ENCODE measurements at places on chromosomes 7 and 10. TPM values are rescaled to one million over a fixed set of nuclear protein-coding genes. Genes with fewer than 3 reads are reported as not detected.

GRCh38 chr7:140310337-140311002, 87.9 kb downstream of the SLC37A3 start:
- H3K4me1 ChIP-seq: no peaks in the 10 kb centered on the region
- DNase-seq: no peak
- no peaks in the 10 kb centered on the region for H3K36me3 ChIP-seq
- no peaks in the 10 kb centered on the region for H3K27me3 ChIP-seq

- H3K27ac ChIP-seq: no peak overlapping the region
- no peaks in the 10 kb centered on the region for H3K4me1 ChIP-seq
- no peaks in the 10 kb centered on the region for H3K27me3 ChIP-seq
- H3K36me3 ChIP-seq: no peaks in the 10 kb centered on the region
Observed at GRCh38 chr7:157574120-157574825, 237.5 kb downstream of the DNAJB6 start.

- no peak for DNase-seq
- H3K4me3 ChIP-seq: no peak overlapping the region
- H3K27ac ChIP-seq: no peak overlapping the region
Observed at GRCh38 chr7:107405559-107405958, 64.3 kb upstream of the GPR22 start.

GRCh38 chr10:61064356-61064755, 120.4 kb upstream of the RHOBTB1 start:
- H3K4me1 ChIP-seq: no peaks in the 10 kb centered on the region
- H3K27ac ChIP-seq: no peak overlapping the region
- no peaks in the 10 kb centered on the region for H3K36me3 ChIP-seq
- no peak overlapping the region for H3K4me3 ChIP-seq

PALD1 gene
- 21.7 TPM for total RNA-seq

- H3K27me3 ChIP-seq: no peaks in the 10 kb centered on the region
- no peak overlapping the region for H3K4me3 ChIP-seq
- no peaks in the 10 kb centered on the region for H3K4me1 ChIP-seq
- no peaks in the 10 kb centered on the region for H3K36me3 ChIP-seq
Observed at GRCh38 chr10:110192552-110192951, 14.9 kb upstream of the MXI1 start.

DNA sequence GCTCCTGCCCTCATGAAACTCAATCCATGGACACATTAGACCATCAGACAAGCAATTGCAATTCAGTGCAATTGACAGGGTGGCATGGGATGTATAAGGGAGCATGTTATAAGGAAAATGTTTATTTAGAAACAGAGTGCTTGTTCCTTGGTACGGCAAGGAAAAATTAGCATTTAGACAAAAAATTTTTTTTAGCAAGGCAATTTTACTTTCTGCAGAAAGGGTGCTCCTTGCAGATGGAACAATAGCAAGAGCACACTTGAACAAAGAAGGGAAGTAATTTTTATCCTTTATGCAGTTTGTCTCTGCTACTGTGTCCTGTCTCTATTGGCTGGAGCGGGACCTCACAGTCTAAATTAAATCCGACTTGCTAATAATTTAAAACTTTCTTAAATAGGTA, 6.2 kb upstream of the BAG3 start:
- no peak overlapping the region for H3K4me3 ChIP-seq
- H3K36me3 ChIP-seq: no peaks in the 10 kb centered on the region
- no peak overlapping the region for H3K27ac ChIP-seq
- H3K4me1 ChIP-seq: no peaks in the 10 kb centered on the region

DNA sequence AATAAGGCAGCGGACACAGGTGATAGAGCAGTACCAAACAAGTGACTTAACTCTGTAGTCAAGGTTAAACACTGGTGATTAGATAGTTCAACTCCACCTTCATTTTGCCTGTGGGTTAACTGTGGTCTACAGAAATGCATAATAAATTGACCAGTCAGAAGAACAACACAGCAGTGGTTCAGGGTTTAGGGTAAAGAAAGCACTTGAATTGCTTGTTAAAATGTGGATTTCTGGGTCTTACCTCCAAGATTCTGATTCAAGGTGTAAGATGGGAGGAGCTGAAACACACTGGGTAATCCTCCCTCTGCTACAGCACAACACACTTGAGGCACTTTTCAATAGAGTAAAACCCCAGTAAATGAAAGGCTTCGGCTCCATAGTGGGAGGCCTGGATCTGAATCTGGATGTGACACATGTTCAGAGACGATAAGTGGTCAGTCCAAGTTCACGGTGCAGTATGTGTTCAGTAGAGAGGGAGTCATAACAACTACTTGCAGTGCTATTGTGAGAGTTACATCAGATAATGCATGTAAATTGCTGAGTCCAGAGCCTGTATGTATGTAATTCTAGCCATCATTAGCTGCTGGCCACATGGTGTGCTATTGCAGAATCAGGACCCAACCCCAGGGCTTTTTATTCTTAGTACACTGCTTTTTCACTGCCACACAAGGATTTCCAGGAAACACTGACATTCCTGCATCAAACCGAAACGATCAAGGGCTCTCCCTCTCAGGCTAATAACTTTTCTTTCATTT, 141.7 kb downstream of the SORCS1 start:
- H3K36me3 ChIP-seq: no peaks in the 10 kb centered on the region
- no peaks in the 10 kb centered on the region for H3K27me3 ChIP-seq
- no peak overlapping the region for H3K27ac ChIP-seq
- no peaks in the 10 kb centered on the region for H3K4me1 ChIP-seq
- no peak for DNase-seq
- no peak overlapping the region for H3K4me3 ChIP-seq

DNA sequence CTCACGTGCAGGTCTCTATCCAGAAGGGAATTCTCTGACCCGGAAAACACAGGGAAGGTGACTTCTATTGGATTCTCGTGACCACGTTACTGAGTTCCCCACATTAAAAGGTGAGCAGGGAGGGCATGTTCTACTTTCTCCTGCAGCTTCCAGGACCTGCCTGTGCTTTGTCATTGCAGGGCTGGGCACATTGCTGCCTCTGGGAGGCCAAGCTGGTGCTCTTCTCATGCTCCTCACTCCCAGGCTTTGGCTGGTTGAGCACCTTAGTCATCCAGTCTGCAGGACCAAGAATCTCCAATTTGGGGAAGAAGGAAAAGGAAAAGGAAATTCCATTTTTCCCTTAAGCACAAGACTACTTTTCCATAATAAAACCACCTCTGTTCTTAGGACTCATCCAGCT, 86.5 kb upstream of the TMEM72 start:
- no peak overlapping the region for H3K4me3 ChIP-seq
- H3K27me3 ChIP-seq: no peaks in the 10 kb centered on the region
- H3K4me1 ChIP-seq: no peaks in the 10 kb centered on the region
- no peaks in the 10 kb centered on the region for H3K36me3 ChIP-seq
- no peak overlapping the region for H3K27ac ChIP-seq
- no peak for DNase-seq

DNA sequence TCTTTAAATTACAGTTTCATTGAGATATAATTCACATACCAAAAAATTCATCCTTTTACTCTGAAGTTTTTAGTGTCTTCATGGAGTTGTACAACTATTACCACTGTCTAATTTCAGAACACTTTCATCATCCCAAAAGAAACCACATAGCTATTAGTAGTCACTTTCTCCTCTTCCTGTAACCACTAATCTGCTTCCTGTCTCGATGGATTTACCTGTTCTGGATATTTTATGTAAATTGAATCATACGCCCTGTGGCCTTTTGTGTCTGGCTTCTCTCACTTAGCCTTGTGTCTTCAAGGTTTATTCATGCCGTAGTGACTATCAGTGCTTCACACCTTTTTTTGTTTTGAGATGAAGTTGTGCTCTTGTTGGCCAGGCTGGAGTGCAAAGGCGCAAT, 135.5 kb downstream of the DOCK1 start:
- no peak overlapping the region for H3K27ac ChIP-seq
- no peaks in the 10 kb centered on the region for H3K4me1 ChIP-seq
- no peaks in the 10 kb centered on the region for H3K27me3 ChIP-seq
- peaks cover 62% of the 10 kb centered on the region for H3K36me3 ChIP-seq
- H3K4me3 ChIP-seq: no peak overlapping the region

ZNF488 gene
- not detected for total RNA-seq

Measured in ascending aorta (tissue), 2 donors.